ENCODE measurements at places on chromosomes 5 and 9. TPM values are rescaled to one million over a fixed set of nuclear protein-coding genes. Genes with fewer than 3 reads are reported as not detected.

Gene PCDHB10
- not detected for total RNA-seq

Gene KCTD16
- not detected for total RNA-seq

Gene DBH
- total RNA-seq, result not detected

Gene ANKRD31
- total RNA-seq, result 0.04 TPM

Gene MEIKIN
- not detected for total RNA-seq

Gene TGFBI
- 0.98 TPM for total RNA-seq

Gene JADE2
- 23.3 TPM for total RNA-seq

Gene IL3
- not detected for total RNA-seq

Gene PCDHA8
- not detected for total RNA-seq

Measured in K562 (cell line).